Adipocyte (in vitro differentiated cells): ENCODE measurements at places on chromosomes 4 and X.

DNA sequence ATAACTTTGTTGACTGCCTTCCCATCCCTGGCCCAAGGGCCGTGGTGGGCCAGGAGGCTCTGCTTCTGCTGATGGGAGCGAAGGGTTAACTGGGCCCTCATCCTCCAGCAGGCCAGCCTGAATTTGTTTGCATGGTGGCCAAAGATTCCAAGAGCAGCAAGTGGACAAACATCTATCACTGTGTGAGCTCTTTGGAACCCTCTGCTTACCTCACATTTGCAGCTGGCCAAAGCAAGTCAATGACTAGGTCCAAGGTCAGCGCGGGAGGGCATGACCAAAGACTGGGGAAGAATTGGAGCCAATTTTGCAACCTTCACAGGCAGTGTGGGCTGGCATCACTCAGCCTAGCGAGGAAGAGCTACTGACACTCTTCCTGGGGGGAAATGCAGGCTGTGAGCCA, 67.8 kb upstream of the ATP6AP2 start:
- DNase-seq = no peak

- no peak for DNase-seq
These were observed 35.5 kb upstream of the PLS3 start for GRCh38 chrX:115525486-115525885.

DNA sequence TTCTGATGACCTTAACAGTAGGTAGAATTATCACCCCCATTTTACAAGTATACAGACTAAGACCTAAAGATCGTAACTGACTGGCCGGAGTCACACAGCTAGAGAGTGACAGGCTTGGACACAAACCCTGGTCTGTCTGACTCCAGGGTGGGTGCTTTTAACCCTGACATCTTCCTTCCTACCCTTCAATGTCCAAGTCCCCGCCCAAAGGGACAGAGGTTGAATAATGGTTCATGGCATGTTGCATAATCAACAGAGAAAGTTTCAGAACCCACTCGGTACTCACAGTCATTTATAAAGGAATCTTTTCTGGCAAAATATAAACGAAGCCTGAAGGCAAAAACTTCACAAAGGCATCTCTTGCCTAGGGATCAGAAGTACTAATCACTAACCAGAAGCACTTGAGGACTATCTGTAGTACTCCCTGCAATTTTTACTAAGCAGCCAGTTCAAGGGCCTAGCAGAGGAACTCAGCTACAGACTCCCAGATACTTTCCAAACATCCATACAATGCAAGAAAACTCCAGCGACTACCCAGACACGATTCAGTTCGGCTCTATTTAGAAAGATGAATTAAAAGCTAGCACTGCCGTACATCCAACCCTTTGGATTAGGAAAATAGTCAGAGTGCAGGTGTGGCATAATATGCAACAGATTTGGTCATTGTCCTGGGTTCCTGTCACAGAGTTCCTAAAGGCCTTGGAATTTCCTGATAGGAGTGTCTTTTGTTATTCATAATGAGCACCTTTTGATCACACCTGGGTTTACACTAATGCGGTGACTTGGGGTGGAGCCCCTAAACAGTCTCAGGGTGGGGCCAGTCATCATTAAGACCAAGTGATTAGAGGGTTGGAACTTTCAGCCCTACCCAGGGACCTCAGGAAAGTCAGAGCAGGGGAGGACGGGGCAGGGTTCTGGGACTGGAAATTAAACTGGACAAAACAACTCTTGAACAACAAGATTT, 44.0 kb downstream of the RELL1 start:
- no peak for DNase-seq

DNA sequence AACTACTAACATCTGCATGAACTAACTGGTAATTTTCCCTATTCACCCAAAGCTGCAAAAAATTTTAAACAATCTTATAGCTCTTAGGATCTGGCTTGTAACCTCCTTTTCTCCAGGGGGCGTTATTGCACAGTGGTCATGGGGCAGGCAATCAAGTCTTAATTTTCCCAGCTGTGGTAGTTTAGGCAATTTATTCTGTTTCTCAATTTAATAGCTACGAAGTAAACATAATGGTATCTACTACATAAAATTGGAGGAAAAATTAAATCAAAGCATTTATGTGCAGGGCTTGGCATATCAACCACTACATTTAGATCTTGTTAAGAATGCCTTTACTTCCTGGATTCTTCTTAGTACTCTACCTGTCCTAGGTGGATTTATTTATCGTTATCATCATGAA, 137.4 kb upstream of the GUCY1A1 start:
- DNase-seq = peak; percentile 32

DNA sequence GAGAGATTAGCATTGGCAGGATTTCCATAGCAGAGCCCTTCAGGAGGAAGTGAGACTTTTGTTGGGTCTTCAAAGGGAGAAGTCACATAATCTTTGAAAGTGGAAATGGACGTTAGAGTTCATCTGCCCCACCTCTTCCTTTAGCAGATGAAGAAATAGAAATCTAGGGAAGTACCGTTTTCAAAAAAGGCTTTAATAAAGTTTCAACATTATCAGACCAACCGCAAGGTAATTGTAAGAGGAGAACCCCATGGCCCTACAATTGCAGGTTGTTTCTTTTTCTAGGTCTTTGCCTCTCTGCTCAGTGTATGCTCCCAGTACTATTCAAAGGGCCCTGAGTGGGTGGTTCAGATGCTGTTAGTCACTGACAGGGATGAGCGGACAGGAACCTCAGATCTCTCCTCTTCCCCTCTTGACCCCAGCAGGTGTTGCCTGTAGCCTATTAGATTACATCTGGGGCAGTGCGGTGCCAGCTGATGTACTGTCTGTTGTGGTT, 48.6 kb upstream of the AP1S2 start:
- DNase-seq = no peak

- DNase-seq = no peak
These were observed 206.6 kb downstream of the SPRY1 start for GRCh38 chr4:123603165-123603564.

GRCh38 chr4:13546142-13546940, 2.0 kb upstream of the NKX3-2 start:
- no peak for DNase-seq

GRCh38 chrX:137194164-137194563, 160.4 kb upstream of the GPR101 start:
- DNase-seq = peak; percentile 23

DNA sequence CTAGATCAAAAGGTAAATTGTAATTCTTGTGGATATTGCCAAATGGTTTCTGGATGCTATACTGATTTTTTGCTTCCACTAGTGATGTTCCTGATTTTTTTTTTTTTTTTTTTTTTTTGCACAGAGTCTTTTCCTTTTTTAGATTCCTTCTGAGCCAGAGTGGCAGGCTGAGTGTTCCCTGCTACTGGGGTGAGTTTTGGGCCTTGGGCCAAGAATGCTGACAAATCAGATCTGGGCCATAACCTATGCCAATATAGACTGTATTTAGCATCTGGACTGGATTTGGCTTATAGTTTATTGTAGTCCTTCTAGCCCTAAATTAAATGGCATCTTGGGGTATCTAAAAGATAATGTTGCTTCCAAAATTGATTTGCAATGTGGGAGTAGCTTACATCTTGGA, 52.8 kb downstream of the REPS2 start:
- no peak for DNase-seq

GRCh38 chr4:21652508-21653231, 295.9 kb downstream of the KCNIP4 start:
- DNase-seq = no peak

DNA sequence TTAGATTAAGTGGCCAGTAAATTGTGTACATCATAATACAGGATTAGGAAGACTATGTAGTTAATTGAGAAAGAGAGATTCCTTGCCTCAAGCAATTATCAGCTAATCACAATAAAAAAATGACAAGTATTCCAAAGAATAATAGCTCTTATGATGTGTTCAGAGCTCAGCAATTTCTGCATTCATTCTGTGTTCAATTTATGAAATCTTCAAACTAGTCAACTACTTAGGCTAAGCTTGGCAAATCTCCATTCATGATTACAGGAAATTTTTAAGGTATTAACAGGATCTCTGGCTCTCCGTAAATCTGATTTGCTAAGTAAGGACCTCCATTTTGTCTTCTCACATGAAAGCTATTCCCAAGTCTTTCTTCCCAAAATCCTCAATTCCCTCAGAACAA, 256.9 kb upstream of the TEX13A start:
- peak; percentile 40 for DNase-seq

GRCh38 chr4:140744421-140744820, 11.8 kb downstream of the TBC1D9 start:
- no peak for DNase-seq

- DNase-seq = peak; percentile 85
These were observed at the start of gene HHIP for GRCh38 chr4:144645631-144646522. Gene HHIP, plus strand, starts transcription at chr4:144646156. Its CDS starts 520 bp downstream, at chr4:144646676.

GRCh38 chr4:183200453-183200852, 101.4 kb downstream of the WWC2 start:
- DNase-seq = peak; percentile 62

DNA sequence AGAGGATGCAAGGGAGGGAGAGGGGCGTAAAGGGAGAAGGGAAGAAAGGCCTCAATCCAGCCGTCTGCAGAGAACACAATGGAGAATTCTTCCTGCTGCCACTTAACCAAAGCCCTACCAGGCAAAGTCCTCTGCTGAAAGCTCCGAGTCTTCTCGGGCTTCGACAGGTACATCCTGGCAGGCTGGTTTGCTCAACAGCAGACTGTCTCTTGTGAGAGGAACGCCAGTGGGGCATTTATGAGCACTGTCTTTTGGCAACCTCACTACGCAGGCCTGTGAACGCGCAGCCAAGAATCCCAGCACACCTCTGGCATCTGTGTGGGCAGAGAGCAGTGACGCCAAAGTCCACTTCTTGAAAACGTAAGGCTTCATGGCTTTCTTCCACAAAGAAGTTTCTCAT, 207.5 kb upstream of the FAM9B start:
- DNase-seq = no peak

- DNase-seq = no peak
These were observed 54.0 kb downstream of the TBC1D9 start for GRCh38 chr4:140702096-140702757.

GRCh38 chrX:2447484-2447883, 53.3 kb downstream of the DHRSX start:
- DNase-seq = no peak

DNA sequence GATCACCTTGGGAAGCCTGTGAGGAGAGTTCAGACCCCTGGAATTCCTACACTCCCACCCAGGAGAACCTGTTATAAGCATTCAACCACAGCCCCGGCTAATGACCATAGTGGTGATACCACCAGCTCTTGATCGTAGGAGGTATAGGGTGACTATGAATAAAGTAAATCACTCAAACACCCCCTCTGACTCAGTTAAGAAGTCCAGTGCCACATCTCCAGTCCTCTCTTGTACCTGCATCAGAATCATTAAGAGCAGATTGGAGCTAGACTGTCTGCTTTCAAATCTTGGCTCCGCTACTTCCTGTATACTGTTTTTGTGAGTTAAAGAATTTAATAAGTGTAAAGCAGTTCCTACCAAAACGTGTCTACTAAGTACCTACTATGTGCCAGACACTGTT, 565.1 kb upstream of the DIPK2B start:
- DNase-seq = no peak

- no peak for DNase-seq
These were observed 86.5 kb downstream of the ATG4A start for GRCh38 chrX:108178143-108178498.

DNA sequence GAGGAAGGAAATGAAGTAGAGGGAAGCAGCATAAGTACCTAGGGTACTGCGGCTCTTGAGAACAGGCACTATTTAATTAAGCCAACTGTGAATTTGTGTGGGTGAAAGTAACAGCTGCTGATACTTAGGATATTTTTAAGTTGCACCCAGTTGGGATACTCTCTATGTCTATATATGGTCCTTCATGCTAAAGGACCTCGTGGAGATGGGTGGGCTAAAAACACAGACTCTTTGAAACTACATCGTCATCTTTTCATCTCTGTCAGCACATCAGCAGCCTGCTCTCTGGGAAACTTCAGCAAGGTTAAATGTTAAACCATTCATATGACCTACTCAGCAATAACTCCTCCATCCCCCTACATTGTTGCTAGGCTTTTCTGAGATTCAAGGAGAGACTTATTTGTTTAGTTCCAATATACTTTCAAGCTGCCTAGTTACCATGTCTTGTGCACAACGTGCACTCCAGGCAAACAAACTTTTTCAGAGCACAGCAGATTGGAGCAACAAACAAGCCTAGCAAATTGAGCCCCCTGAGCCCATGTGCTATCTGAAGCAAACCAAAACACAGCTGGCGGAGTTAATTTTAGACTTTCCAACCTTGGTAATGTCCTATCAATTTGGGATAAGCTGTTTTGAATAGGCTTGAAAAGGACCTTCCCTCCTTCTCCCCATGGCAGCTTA, 6.2 kb upstream of the MOB1B start:
- DNase-seq = no peak

DNA sequence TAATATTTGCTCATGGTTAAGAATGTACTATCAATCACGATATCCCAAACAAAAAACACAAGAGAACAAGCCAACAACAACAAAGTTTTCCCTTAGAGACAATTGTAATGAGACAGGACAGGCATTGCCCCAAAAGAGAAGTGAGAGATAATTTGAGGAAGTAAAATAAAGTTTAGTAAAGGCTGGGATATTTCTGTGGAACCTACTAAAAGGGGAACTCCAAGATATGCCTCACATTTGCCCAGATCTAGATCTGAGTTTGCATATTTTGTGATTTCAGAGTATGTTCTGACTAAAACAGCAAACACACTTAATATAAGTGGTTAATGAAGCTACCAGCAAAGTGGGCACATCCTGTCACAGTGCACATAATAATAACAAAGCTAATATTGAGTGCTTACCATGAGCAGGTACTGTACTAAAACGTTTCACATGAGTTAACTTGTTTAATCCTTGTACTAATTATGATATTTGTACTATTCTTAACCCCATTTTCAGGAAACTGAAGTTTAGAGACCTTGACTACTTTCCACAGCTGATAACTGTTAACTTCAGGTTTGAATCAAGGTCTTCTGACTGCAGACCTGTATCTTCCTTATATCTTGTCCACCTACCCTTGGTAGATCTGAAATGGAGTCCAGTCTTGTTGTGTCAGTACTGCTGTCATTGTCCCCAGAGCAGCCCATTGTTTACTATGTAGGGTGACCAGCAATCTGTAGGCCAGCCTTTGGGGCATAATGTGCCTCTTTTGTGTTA, 26.0 kb upstream of the BMP2K start:
- DNase-seq = peak; percentile 4

- DNase-seq = peak; percentile 66
These were observed 48.3 kb downstream of the MTHFD2L start for GRCh38 chr4:74206088-74206825.

DNA sequence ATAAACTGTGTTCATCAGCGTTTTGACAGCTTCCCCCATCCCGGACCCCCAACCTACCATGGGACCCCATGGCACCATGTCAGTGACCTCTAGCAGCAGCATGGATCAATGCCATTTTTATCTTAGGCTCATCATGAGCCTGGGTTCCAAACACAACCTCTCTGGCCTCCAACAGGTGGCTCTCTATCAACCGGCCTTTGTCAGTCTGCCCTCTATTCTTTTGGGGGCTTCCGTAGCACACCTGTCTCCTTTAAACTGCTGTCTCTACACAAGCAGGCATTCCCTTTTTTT, 721 bp upstream of the TMEM150C start:
- DNase-seq = no peak

DNA sequence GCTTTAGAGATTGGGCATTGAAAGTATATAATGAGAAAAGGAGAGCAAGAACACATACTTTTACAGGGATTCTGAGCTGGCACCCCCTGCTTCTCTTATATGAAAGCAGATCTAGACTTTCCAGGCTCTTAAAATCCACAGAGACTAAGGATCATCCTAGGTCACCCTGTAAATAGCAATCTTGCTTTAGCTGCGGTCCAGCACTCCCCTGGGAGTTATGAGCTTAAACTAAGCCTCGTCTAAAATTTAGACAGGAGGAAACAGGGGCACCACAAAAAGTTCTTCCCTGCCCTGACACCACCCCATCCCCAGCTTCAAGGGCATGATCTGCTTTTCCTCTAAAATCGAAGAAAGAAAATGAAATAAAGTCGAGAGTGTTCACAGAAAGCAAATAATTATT, 143.3 kb upstream of the KCNIP4 start:
- peak; percentile 26 for DNase-seq
